Tongue (tissue), 3 donors: ENCODE measurements at places on chromosomes 2 and 18. TPM values are rescaled to one million over a fixed set of nuclear protein-coding genes. Genes with fewer than 3 reads are reported as not detected.

- DNase-seq: no peak
Observed at GRCh38 chr2:18096836-18097405, 218.5 kb downstream of the KCNS3 start.

DNA sequence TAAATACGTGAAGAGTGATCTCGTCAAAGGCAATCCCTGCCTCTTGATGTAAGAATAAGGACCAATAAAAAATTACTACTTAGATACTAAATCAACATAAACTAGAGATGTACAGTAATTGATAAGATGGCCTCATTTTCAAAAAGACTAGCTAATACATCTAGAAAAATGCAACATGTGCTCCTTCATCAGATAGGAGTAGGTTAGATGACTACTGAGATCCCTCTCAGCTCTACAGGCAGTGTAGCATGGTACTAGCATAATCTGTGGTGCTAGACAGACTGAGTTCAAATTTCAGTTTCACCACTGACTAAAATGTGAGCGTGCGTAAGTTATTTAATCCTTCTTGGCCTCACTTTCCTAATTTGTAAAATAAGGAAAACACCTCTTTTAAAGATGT, 82.6 kb upstream of the FRZB start:
- no peak for DNase-seq

DNA sequence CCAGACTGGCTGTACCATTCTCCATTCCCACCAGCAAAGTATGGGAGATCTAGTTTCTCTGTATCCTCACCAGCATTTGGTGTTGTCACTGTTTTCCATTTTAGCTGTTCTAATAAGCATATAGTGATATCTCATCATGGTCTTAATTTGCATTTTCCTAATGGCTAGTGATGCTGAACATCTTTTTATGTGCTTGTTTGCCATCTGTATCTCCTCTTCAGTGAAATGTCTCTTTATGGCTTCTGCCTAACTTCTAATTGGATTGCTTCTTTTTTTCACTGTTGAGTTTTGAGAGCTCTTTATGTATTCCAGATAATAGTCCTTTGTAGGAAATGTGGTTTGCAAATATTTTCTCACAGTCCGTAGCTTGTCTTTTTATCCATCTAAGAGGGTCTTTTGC, 18.9 kb upstream of the BIN1 start:
- no peak for DNase-seq

GRCh38 chr18:11369556-11369955, 220.2 kb upstream of the PIEZO2 start:
- no peak for DNase-seq

DNA sequence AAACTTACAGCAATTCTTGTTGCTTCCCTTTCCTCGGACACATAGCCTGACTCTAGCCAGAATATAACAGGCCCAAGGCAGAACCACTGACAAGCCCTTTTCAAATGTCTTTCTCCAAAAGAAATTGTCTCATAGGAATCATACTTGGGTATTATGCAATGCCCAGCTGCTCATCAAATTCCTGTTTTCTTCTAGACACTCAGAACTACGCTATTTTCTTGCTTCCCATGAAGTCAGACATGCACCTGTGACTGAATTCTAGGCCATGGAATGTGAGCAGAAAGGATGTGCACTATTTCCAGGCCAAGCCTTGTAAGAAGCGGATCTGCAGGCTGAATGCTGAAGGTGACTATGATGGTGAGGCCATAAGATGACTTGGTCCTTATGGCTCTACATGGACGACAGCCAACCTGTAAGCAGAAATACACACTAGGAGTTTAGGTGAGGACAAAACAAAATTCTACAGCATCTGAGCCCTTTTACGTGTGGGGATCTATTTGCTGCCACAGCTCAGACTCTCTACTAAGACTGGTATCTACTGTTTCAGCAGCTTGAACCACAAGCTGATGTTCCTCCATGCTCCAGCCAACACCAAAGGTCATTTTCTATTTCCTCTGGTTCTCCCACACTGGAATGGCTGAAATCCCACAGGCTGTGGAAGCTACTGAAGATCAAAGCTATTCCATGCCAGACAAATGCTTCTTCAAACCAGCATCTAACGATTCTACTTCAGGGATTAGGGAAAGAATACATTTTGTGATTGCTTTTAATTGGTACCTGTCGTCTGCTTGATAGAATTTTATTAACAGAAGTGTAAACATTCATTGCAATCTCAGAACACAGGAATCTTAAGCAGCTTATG, 378.7 kb downstream of the RBM43 start:
- no peak for DNase-seq

DNA sequence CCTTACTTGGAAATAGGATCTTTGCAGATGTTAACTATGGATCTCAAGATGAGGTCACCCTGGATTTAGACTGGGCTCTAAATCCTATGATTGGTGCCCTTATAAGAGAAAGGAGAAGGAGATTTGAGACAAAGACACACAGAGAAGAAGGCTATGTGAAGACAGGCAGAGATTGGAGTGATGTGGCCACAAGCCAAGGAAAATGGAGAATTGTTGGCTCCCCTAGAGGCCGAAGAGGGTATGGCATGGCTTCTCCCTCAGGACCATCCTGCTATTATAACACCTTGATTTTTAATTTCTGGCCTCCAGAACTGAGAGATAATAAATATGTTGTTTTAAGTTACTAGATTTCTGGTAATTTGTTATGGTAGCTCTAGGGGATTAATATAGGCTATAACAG, 7.6 kb downstream of the CYBRD1 start:
- no peak for DNase-seq

DNA sequence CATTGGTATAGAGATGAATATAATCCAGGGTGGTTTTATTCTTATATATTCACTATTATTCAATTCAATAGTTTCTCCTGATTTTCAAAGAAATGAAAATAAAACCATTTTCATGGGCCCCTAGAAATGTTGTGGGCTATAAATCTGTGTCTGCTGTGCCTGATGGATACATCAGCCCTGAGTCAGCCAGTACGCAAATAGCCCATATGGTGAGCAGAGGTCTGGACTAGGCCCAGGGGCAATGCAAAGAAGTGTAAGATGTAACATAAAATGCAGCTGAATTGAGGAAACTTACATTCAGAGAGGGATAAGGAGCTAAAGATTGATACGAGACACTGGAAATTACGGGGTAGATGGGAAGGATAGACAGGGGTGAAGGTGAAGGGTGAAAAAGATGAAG, 122.5 kb downstream of the MAIP1 start:
- peak; percentile 41 for DNase-seq

GRCh38 chr2:101064125-101064502, 62.0 kb downstream of the RPL31 start:
- DNase-seq: no peak

GRCh38 chr2:102428573-102428972, 5.6 kb downstream of the IL18RAP start:
- no peak for DNase-seq

GRCh38 chr2:38092196-38092902, 16.4 kb upstream of the CYP1B1 start:
- peak; percentile 29 for DNase-seq

- no peak for DNase-seq
Observed at GRCh38 chr2:181876614-181877063, 14.9 kb upstream of the ITPRID2 start.

- no peak for DNase-seq
Observed at GRCh38 chr2:54936766-54937165, 113.5 kb downstream of the RTN4 start.

DNA sequence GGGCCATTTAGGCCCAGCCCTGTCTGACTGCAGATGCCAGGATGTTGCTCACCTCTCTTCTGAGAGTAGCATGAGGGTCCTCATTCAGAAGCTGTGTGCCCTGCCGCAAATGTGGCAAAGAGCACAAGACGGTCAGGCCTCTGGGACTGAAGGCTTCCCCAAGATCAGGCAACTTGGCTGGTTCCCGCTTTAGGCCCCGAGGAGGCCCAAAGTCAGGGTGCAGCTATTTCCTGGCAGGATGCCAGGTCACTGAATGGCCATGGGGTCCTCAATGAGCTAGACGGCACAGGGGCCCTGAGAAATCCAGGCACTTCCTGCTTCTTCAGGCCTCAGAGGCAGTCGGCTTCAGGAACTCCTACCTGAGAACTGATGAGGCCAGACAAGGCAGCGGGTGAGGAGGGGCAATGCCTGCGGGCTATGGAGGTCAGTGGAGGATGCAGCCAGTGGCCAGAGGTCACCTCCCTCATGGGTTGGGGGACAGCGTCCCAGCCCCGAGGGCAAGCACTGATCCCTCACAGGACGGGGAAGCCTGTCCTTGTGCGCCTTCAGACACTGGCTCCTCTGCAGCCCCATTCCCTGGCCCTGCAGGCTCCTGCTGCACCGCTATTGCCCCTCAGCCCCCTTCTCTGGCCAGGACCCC, 44.9 kb downstream of the LMAN2L start:
- no peak for DNase-seq

DNA sequence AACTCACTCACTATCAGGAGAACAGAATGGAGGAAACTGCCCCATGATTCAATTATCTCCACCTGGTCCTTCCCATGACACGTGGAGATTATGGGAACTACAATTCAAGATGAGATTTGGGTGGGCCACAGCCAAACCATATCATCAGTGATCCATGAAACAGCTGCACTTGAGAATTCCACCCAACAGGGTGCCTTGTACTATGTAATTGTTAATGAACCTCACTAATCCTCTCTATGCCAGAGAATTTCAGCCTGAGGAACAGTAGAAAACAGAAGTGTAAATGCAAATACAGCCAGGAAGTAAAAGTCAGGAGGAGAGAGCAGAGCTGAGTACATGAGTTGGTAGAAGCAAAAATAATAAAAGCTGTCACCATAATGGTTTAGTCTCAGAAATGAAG, 261.4 kb downstream of the EPHA4 start:
- DNase-seq: no peak

GRCh38 chr2:8312861-8313830, 368.7 kb upstream of the ID2 start:
- no peak for DNase-seq

GRCh38 chr2:19723021-19723420, 178.8 kb downstream of the TTC32 start:
- no peak for DNase-seq

DNA sequence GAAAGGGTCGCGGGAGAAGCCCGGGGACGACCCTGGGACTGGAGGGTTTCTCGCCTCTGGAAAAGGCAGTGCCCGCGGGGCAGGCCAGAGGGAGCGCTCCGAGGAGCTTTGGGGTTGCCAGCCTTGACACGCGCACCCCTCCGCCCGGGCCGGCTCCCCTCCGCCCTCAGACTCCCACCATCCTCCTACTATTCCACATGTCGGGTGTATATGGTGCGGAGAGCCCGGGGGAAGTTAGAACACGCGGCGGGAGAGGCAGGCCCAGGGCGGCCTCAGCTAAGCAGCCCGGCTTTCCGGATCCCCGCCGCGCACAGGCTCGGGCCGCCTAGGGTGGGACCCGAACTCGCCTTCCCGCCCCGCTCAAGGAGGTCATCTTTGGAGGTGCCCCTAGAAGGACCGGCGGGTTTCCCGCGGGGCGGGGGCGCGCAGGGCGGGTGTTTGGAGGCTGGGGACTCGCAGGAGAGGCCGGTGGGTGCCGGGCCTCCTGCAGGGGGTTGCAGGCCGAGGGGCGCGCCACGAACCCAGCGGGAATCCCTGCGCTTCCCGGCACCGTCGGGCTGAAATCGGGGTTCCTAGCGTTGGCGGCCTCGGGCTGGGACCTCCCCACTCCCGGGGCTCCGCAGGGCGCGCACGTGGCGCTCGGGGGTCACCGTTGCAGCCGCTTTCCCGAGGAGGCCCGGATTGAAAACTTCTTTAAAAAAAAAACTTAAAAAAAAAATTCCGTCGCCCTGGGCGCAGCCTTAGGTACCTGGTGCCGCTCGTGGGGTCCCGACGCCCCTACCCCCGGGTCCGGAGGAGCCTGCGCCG, 3.7 kb downstream of the NFATC1 start:
- no peak for DNase-seq

- DNase-seq: peak; percentile 39
Observed at GRCh38 chr18:76486574-76486973, 8.5 kb downstream of the ZNF516 start.

GRCh38 chr2:20561637-20562454, 89.1 kb downstream of the HS1BP3 start:
- no peak for DNase-seq

DNA sequence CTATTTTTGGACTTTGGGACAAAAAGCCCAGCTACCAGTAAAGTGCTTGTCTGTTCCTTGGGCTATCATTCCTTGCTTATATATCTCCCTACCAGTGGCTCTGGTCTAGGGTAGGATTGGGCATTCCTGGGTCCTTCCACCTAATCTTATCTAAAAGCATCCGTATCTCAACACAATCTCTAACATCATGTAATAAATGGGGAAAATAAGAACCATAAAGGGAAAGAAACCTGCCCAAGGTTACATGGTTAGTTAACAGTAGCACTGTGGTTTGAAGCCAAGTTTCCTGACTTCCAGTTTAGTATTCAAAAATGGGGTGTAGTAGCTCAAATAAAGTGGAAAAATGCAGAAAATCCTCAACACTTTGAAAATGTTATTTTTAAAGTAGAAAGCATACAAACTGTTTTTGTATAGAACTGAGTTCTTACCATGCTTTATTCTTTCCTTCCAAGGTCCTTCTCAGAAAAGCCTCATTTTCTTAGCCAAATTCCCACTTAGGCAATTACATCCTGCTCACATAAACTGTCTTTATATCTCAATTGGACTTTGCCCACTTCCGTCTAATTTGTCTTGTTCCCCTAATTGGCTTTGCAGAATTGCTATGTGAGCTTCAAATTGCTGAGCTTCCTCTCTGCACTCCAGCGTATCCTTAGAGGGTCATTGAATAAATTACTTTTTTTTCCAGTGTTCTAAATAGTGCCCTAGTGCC, 273.1 kb upstream of the UBE2E3 start:
- DNase-seq: no peak

DNA sequence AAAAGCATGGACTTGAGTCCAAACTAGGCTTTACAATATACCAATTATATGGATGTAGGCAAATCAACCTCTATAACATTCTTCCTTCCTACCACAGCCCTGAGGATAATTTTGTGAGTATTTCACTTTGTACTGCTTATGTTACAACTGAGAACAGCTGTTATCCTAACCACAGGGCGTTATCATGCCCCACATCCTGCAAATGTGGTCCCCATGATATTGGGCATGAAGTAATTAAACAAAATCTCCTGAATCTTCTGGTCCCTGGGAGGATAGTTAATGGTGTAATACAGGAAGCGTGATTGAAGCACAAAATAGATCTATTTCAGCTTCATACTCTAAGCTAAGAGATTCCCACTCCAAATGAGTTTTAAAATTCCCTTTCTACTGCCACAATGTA, 223.6 kb downstream of the CDH20 start:
- no peak for DNase-seq

GRCh38 chr18:78595924-78596573, 383.6 kb upstream of the SALL3 start:
- DNase-seq: no peak

- DNase-seq: peak; percentile 17
Observed at GRCh38 chr2:53750041-53750768, 17.4 kb upstream of the CHAC2 start.

- DNase-seq: no peak
Observed at GRCh38 chr2:203763241-203763937, 57.0 kb downstream of the CD28 start.

WNT10A gene
- total RNA-seq: 5.7 TPM

CDKL4 gene
- 1.8 TPM for total RNA-seq

ASAP2 gene
- total RNA-seq: 29.5 TPM

LRATD1 gene
- 12.9 TPM for total RNA-seq

NMS gene
- total RNA-seq: not detected

GAL3ST2 gene
- total RNA-seq: not detected

ERMN gene
- not detected for total RNA-seq

IL1RN gene
- 44.7 TPM for total RNA-seq

KIF1A gene
- total RNA-seq: 8.9 TPM

CPO gene
- total RNA-seq: 1.6 TPM

DLX2 gene
- 0.72 TPM for total RNA-seq

HOXD13 gene
- total RNA-seq: not detected

CNDP1 gene
- not detected for total RNA-seq

LRP1B gene
- total RNA-seq: 4.6 TPM

PROKR1 gene
- 1.0 TPM for total RNA-seq

ACYP2 gene
- total RNA-seq: 39.3 TPM
